ENCODE measurements at places on chromosomes 16 and 17. TPM values are rescaled to one million over a fixed set of nuclear protein-coding genes. Genes with fewer than 3 reads are reported as not detected.

CACNG4 gene
- total RNA-seq: not detected

SMTNL2 gene
- total RNA-seq: 0.47 TPM

SLFN5 gene
- total RNA-seq: 78.2 TPM

AOC2 gene
- 0.32 TPM for total RNA-seq

GAA gene
- 18.6 TPM for total RNA-seq

NPIPB9 gene
- total RNA-seq: not detected

MT1E gene
- total RNA-seq: 129 TPM

MAP2K6 gene
- 3.0 TPM for total RNA-seq

KRTAP4-3 gene
- not detected for total RNA-seq

SLC22A31 gene
- not detected for total RNA-seq

HOXB13 gene
- total RNA-seq: not detected

RPL38 gene
- total RNA-seq: 3,252 TPM

ATP2C2 gene
- not detected for total RNA-seq

SEPTIN12 gene
- total RNA-seq: not detected

PPL gene
- 46.3 TPM for total RNA-seq

SMPD3 gene
- 0.09 TPM for total RNA-seq

TNRC6A gene
- 37.4 TPM for total RNA-seq

DPEP3 gene
- not detected for total RNA-seq

KRTAP9-4 gene
- total RNA-seq: not detected

RDM1 gene
- 0.16 TPM for total RNA-seq

NPIPA5 gene
- 2.3 TPM for total RNA-seq

CAPNS2 gene
- 1.7 TPM for total RNA-seq

MPP3 gene
- total RNA-seq: 8.5 TPM

NTN1 gene
- 1.0 TPM for total RNA-seq

ESRP2 gene
- total RNA-seq: 0.16 TPM

SLC16A6 gene
- 0.09 TPM for total RNA-seq

BRIP1 gene
- 2.0 TPM for total RNA-seq

KIF2B gene
- total RNA-seq: not detected

CLEC10A gene
- not detected for total RNA-seq

ABCA8 gene
- 78.8 TPM for total RNA-seq

INCA1 gene
- 0.09 TPM for total RNA-seq

SHISA9 gene
- not detected for total RNA-seq

PPY gene
- total RNA-seq: not detected

SALL1 gene
- total RNA-seq: 0.16 TPM

GRAP gene
- 0.34 TPM for total RNA-seq

OTOP3 gene
- not detected for total RNA-seq

STXBP4 gene
- 5.4 TPM for total RNA-seq

HS3ST3A1 gene
- total RNA-seq: 11.2 TPM

ECI1 gene
- 21.2 TPM for total RNA-seq

UMOD gene
- not detected for total RNA-seq

ERAL1 gene
- 11.1 TPM for total RNA-seq

MAPT gene
- total RNA-seq: 0.60 TPM

OR4D1 gene
- not detected for total RNA-seq

ASB16 gene
- not detected for total RNA-seq

KRTAP3-1 gene
- total RNA-seq: not detected

NPIPB6 gene
- 0.47 TPM for total RNA-seq

CCL22 gene
- total RNA-seq: not detected

XPO6 gene
- 86.2 TPM for total RNA-seq

RUNDC3A gene
- 0.17 TPM for total RNA-seq

UNC45B gene
- total RNA-seq: not detected
